ENCODE measurements at places on chromosomes 13 and 19.

- DNase-seq = no peak
Observed at GRCh38 chr13:40228496-40228895, 437.9 kb downstream of the FOXO1 start.

GRCh38 chr19:10979951-10980381 lies 19.1 kb downstream of the SMARCA4 start:
- no peak for DNase-seq

- DNase-seq = no peak
Observed at GRCh38 chr19:5588906-5589676, 21.3 kb upstream of the TINCR start.

DNA sequence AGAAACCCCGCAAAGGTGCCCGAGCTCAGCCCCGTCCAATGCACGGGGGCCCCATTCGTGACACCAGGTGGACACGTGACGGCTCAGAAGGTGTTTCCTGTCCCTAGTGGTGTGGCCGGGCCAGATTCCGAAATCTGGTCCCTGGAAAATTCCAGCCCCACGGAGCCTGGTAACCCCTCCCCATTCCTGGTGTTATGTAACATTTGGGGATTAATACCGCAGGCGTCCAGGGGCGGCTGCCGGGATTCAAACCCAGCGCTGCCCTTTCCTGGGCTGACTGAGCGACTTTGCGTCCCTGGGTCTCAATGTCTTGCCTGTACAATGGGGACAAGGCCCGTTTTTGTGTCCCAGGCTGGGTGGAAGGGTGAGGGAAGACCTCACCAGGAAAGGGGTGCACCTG lies 1.0 kb upstream of the PLK5 start:
- no peak for DNase-seq

DNA sequence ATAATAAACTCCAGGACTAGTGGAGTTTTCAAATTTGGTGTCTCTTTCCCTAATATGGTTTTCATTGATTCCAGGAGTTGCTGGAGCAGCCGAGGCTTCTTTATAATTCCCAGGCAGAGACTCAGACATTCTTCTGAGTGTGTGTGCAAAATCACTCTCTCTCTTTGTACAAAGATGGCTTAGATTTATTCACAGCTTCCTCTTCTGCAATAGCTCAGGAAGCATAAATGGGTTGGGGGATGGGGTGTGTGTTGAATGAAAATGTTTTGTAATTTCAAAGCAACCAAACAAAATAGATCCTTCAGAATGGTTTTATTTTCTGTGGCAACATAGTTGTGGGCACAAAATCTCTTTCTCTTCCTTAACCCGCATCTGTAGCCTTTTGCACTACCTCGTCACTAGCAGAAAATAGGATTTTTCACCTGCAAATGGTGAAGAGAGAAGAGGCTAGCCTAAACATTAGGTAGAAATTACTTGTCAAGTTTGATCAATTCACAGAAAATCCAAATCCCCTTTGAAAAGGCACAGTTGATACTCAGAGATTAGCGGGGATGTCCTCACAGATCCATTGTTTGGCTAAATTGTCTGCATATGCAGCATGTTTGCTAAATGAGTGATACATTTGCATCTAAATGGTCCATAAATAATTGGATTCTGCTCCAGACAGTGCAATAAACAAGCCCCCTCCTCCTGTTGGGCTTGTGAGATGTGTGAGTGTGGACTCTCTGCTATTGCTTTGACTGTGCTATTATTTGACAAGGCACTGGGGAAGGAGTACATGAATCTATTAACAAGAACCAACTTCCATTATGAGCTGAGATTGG lies 66.7 kb downstream of the CBY2 start:
- no peak for DNase-seq

DNA sequence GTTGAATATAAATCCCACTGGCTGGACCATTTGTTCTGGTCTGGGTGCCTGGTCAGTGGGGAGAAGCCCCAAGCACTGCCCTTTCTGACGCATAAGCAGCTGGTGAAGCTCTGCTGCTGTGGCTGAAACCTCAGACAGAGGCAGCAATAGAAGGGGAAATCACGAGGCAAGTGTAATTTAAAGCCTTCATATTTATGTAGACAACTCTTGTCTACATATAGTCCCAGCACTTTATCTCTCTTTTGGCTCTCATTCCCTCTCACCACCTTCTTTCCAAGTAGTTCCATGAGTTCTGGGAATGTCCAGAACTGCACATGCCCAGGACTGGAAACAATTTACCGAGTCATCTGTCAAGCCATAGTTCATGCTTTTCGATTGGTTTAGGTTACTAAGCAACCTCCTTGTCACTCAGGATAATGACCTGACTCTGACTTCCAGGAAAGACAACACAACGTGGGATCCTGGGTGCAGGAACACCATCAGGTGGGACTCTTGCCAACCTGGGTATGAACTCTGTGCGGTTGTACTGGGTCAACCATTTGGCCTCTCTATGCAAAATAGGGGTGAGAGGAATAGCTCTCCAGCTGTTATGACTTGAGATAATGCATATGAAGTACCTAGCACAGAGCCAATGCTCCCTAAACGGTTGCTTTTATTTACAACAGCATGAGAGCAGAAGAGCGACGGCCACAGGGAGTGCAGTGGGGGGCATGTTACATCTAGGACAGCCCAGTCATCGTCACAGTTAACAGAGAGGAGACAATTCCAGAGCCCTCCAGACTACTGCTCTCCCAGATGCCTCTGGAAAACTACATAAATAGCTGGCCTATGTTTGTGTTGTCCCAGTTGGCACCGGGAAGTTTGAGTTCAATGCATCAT lies 321.9 kb downstream of the FOXO1 start:
- no peak for DNase-seq
